PC-9 (cell line): ENCODE measurements at places on chromosomes 4 and X.

DNA sequence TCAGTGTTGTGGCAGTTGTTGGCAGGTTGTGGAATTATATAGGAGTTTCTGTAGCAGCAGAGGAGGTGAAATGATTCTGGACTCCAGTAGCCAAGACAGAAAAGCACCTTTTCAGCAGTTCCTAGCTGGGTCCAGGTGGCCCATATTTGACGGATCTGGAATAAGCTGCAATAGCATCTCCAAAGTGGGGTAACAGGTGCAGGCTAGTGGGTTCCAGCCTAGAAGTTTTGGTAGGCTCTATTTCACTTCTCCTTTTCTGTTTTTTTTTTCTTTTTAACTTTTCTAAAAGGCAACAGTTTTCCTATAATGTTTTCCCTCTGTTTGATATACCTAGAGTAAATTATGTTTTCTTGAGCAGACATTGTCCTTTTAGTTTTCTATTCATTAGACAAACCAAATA, 392.5 kb downstream of the C4orf33 start:
- no peak for DNase-seq

DNA sequence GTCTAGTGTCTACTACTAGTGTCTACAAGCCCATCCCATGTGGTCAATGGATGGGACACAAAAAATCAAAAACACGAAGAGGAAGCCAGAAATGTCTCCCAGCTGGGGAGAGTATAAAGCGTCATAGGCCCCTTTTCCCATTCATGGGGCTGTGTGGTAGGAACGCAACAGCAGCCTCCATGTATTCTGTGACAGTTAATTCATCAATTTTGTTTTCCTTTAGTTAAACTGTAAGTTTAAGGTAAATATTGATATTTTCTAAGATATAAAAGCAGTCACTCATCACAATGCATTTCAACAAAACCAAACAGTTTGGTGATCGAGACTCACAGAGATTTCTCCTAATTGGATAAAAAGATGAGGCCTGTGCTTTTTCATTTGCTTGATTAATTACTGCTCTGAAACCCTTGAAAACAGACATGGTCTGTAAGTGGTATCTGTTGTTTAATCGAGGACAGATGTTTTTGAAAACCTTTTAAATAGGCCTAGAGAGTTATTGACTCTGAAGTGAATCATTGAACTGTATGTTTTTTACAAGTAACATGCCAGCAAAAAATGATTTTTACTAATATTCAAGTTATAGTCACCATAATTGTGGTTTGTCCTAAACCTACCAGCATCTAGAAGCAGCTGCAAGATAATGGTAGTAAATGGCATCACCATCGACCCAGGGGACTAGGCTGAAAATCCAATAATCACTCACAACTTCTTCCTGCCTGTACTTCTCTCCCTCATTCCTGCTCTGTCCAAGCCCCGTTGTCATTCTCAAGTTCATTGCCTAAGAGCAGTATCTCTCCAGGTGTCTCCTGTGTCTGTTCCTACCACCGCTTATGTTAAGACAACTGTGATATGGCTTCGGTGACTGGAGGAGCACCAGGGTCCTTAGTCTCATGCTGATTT, 87.7 kb upstream of the SHISA3 start:
- no peak for DNase-seq

DNA sequence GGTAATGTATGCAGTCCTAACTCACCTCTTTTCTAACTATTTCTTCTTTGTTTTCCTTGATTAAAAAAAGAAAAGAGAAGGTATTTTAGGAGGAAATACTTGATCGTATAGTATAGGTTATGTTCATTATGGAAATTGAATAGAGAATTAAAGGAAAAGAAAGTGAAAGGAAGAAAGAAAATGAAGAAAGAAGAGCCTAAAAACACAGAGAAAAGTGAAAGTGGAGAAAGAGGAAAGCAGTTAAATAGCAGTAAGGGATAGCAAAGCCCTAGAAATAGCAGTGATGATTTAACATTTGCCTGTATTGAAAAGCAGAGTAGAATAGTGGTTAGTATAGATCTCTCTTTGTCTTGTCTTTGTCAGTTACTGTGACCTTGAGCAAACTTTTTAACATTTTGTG, 37.0 kb downstream of the MRPL1 start:
- DNase-seq = no peak

DNA sequence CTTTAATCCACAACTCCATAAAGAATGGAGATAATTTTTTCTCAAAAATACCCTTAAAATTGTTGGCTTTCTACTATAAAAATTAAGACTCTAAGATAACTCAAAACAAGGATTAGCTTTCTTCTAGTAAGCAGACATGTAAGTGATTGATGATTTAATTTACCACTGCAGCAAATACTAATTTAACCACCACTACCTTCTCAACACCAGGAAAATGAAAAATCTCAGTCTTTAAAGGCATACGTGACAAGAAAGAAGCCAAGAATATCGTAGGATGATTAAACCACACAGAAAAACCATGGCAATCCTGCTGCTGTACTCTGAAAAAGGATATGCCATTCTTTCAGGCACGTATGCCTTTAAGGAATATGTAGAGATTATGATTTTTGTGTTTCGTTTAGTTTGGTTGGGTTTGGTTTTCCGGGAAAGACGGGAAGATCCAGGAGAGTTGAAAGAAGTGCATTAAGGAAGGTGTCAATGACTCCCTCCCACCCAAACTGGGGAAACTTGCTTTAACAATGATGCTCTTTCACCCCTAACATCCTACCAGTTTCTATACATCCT, 881 bp downstream of the LRCH2 start:
- DNase-seq = no peak

GRCh38 chr4:128155874-128156456, 94.9 kb downstream of the LARP1B start:
- no peak for DNase-seq
